ENCODE measurements at places on chromosomes 3 and 15.

DNA sequence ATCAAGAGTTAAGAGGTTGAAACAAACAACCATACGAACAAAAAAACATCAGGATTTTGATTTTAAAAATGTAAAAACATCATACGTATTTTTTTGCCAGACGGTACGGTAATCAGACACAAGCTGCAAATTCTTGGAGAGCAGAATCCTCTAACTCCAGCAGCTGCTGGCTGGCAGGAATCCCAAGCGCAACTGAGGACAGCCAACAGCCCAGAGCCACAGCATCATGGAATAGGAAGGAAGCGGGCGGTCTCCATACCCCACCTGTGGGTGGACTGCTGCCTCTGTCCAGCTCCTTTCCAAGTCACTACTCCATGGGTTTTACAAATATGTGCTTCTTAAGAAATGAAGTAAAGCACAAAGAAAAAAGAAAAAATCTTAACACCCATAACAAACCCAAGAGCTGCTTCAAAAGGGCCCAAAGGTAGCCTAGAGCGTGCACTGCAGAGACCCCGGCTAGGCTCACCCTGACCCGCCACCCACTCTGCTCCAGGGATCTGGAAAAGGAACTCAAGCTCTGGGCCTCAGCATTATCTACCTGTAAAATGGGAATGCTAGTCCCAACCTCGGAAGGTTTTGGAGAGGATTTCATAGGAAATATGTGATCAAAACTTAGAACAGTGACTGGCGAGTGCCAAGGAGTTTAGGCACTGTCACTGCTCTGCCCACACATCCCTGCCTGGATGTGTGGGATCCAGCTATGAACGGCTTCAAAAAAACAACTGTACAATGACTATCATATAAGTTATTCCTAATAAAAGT is 33.4 kb downstream of the ZXDC start:
- DNase-seq = no peak

DNA sequence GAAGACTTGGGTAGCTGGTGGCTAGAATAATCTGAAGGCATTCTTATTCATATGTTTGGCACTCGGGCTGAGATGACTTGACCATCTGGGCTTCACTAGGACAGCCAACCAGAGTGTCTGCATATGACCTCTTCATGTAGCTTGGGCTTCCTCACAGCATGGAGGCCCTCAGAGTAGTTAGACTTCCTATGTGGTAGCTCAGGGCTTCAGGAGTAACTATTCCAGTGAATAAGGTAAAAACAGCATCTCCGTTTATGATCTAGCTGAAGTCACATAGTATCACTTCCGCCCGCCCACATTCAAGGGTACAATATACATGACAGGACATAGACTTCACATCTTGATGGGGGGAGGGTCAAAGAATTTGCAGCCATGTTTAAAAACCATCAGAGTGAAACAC is 18.9 kb upstream of the CMTM8 start:
- no peak for DNase-seq

GRCh38 chr3:170421111-170421641 is 2.5 kb downstream of the CLDN11 start:
- DNase-seq = no peak

- no peak for DNase-seq
Observed at GRCh38 chr3:179149951-179150350, 1.8 kb downstream of the PIK3CA start.

- no peak for DNase-seq
Observed at GRCh38 chr15:98738689-98739401, 90.5 kb downstream of the IGF1R start.

DNA sequence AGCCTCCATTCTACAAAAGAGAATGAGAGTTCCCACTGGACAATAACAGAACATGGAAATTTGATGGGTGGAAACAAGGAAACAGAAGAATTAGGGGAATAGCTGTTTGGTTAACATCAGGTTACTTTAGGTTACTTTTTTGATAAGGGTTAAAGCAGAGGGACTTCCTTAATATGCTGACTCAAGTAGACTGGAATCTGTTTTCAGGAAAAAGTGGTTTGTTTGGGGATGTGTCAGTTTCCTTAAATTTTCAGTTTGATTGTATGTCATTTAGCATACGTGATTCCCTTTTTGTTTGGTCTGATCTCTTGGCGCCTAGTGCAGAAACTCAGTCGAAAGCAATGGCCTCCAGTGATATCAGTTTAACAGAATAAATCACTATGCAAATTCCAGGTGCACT is 411.8 kb upstream of the GRM7 start:
- DNase-seq = no peak

GRCh38 chr3:2623436-2623835 is 486.7 kb downstream of the IL5RA start:
- DNase-seq = no peak

DNA sequence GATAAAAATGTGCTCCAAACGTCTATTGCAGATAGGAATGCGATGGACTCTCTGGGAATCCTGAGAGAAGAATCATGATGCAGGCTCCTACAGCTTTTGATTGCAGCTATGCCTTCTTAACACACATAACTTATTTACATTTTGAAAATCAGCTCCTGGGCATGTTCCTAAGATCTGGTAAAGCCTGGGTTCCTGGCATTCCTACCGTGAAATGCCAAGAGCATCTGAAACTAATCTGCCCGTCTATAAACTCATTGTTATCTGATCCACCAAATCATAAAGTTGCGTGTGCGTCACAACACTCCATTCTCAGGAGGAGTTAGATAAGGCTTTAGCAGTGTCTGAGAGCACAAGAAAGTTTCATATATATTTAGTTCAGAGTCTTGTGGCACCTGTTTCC is 79.0 kb upstream of the VGLL3 start:
- no peak for DNase-seq

- DNase-seq = no peak
Observed at GRCh38 chr3:25266677-25267076, 161.4 kb upstream of the RARB start.

- DNase-seq = no peak
Observed at GRCh38 chr3:39025222-39025970, 26.3 kb downstream of the SCN11A start.

DNA sequence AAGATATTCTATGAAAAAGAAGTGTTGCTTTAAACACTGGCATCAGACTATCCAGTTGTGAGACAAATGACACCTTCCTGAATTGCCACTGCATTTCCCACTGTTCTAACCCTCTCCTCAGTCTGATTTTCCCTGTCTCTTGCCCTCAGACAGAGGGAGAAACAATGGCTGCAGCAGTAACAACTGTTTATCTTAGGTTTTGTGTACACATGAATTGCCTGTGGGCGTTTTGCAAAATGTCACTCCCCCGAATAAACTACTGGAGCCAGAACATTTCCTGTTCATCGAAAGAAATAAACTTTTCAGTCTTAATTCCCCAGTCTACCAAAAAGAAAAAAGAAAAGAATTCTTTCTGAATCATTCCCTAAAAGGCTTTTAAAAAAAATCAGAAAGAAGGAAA is 155.1 kb downstream of the MAGI1 start:
- no peak for DNase-seq

DNA sequence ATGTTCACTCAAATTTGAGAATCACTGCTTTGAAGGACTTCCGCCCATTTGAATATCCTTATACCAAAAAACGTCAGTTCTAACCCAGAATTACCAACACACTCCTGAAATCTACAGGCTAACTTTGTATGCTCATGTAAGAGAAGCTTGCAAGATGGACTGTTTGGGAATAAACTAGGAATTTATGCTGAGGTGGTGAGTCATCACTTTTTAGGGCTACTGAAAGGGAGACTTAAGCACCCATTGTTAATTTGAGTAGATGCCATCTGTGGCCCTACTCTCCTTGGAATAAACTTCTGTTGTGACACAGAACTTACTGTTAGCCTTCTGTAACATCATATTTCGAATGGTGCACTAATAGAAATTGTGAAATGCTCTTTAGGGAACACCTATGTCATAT is 74.6 kb downstream of the FGF12 start:
- DNase-seq = no peak

DNA sequence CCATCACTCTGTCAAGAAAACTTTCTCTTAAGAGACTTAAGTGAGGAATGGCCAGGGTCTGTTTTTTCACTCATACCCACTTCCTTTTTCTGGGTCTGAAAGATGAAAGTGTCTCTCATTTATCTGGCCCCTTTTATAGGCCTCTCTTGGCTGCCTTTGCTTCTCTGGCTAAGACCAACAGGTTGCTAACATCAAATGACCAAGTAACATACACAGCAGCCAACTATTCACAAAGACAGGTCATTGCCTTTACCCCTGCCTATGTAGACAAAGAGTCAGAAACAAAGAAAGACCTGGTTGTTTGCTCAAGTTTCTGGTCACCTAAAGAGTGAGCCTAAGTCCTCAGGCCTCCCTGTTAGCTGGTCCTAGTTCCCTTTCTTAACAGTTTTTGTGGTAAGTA is 24.0 kb upstream of the CSTA start:
- no peak for DNase-seq

- no peak for DNase-seq
Observed at GRCh38 chr3:64161481-64161952, 63.7 kb downstream of the PRICKLE2 start.

GRCh38 chr3:100719136-100719535 is 9.8 kb downstream of the TFG start:
- DNase-seq = no peak

DNA sequence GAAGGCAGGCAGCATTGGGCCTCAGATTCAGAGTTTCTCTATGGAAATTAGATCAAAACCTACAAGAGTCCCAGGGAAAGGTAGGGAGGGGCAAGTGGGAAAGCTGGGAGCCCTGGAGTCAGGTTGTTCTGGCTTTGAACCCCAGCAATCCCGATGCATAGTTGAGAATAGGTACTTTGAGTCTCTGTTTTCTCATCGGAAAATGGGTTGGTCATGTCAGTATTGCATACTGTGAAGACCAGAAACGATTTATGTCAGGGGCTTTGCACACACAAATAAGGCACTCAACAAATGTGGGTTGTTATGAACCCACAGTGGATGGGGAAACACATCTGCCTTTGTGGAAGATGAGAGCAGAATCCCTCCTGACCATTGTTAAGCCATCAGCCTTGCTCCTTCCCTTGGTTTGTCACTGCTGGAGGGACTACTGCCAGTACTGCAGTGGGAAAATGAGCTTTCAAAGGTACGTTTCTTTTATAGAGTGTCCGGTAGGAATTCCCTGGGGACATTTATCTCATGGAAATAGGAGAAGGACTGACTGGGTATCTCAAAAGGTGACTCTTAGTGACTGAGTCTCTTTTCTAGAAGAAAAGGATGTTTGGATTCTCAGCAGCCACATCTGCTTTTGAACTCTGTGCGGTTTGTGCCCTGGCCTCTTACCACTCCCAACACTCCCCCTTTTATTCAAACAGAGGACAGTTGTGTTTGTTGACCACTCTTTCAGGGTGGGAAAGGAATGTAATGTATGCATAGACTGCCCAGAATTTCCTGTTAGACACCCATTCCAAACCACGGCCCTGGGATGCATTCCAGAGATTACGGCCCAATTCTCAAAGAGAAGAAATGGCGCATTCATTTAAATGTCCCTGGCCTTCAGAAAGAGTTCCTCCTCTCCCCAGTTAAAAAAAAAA is 54.6 kb upstream of the VILL start:
- no peak for DNase-seq

- no peak for DNase-seq
Observed at GRCh38 chr3:78204977-78205376, 1165.1 kb downstream of the ROBO2 start.

- DNase-seq = no peak
Observed at GRCh38 chr3:176058856-176059255, 1138.4 kb downstream of the TBL1XR1 start.

DNA sequence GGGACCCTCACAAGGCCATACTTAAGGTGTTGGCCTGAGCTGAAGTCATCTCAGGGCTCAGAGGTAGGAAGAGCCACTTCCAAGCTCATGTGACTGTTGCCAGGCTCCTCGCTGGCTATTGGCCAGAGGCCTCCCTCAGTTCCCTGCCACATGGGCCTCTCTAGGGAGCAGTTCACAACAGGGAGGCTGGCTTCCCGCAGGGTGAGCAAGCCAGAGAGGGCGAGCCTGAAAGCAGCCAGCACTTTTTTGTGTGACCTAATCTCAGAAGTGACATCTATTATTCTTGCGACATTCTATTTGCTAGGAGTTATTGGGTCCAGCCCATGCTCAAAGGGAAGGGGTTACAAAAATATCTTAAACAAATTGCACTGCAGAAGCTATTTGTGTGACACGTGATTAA is 201.4 kb downstream of the SSR3 start:
- no peak for DNase-seq

GRCh38 chr15:56339594-56339993 is 25.6 kb upstream of the TEX9 start:
- DNase-seq = no peak

DNA sequence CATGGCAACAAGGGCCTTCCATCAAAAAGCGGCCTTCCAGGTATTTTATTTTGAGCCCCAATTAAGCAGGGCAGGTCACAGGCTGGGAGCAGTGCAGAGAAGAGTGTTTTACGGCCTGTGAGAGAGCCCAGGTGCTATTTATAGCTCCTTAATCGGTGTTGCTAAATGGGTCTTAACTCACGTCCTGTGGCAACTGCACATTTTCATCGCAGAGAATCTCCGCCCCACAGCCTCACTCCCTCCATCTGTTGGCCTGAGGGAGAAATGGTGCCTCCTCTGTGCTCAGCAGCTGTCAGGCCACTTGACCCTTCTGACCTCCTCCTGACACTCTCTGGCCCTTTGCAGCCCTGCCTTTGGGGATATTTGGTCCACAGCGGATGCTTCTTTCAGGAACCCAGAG is 58.6 kb downstream of the SPSB4 start:
- DNase-seq = no peak

DNA sequence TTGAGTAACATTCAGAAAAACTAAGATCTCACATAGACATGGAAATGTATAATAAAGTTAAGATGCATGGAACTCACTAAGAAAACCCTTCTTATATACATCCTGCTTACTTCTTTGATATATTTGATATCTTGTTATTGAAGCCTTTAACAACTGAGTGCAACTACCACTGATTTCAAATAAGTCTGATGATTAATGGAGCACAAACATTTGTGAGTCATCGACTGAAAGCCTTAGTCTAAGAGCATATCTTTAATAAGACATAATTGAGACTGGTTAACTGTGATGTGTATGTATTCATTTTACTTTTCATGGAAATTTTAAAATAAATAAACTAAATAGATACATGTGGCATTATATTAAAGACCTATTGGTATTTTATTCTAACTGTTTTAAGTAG is 740.5 kb downstream of the EPHA3 start:
- no peak for DNase-seq

GRCh38 chr3:81452418-81452817 is 309.0 kb downstream of the GBE1 start:
- no peak for DNase-seq
